Subcutaneous preadipocyte (primary cell): ENCODE measurements at places on chromosomes 4 and X. TPM values are rescaled to one million over a fixed set of nuclear protein-coding genes. Genes with fewer than 3 reads are reported as not detected.

HSFX1 gene
- total RNA-seq = 0.59 and 0.73 TPM in 2 replicates

MAN2B2 gene
- total RNA-seq = 7.8 and 11.0 TPM in 2 replicates

AFF2 gene
- under 0.01 and 0.37 TPM in 2 replicates for total RNA-seq

RASGEF1B gene
- total RNA-seq = 0.39 and 0.73 TPM in 2 replicates

PUDP gene
- total RNA-seq = 11.4 and 17.0 TPM in 2 replicates

PCSK1N gene
- total RNA-seq = 0.20 and 0.37 TPM in 2 replicates
